GM12864 (cell line): ENCODE measurements at places on chromosomes 2 and 18.

GRCh38 chr18:74457725-74458421, 765 bp upstream of the DIPK1C start:
- DNase-seq = no peak

DNA sequence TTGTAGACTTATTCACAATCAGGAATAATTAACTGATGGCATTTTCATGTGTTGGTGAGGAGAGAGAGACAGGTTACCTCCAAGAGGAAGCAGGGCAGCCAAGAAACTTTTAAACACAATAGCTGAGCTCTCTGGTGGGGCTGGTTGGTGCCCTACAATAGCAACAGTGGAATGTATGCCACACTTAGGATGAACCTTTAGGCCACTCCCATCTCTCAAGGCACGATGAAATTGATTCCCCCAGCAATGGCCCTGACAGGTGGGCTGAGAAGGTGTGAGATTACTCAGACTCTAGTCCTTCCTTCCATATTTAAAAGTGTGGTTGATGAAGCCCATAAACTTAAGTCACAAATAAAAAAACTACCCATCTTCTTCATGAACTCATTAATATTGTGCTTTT, 219.4 kb upstream of the CYRIA start:
- DNase-seq = no peak

GRCh38 chr2:172364261-172364660, 63.1 kb upstream of the ITGA6 start:
- DNase-seq = no peak

DNA sequence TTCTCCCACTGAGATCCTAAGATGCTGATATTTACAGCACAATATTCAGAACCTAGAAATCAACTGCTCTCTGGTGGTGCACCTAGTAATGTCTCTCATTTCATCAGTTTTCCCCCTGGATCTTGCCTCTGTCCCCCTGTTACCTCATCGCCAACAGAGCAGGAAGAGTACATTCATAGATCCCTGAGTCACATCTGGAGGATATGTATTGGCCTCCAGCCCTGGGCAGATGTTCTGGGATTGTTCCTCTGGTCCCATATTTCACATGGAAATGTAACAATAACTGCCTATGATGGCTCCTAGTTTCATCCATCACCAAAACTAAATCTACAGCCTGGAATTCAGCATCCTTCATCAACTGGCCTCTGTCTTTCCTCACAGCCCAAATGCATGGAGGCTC, 278.8 kb upstream of the SLC14A2 start:
- no peak for DNase-seq

DNA sequence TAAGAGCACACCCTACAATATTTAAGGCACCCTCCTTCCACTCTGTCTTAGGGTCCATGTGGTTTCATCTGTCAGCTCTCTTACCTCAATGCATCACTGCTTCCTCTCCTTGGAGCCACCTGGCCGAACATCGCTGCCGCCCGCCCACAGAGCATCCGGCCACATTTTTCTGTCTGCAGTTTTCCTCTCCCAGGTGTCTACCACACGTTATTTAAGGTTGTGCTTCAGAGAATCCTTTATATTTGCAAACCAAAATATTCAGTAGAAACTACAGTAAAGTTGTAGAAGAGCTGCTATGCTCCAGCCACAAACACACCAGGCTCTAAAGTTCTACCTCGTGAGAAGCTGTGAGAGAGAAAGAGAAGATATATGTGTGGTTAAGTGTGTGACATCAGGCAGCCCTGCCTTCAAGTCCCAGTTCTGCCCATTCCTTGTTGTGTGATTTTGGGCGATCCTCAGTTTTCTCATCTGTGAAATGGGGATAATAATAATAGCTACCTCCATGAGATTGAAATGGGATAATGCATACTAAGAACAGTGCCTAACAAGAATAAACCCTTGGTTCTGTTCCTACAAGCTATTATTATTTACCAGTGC, 4.9 kb upstream of the STK17B start:
- DNase-seq = peak; percentile 89

- DNase-seq = no peak
Measured at GRCh38 chr2:35495182-35495581, 860.4 kb upstream of the CRIM1 start.

- no peak for DNase-seq
Measured at GRCh38 chr2:143254110-143254509, 124.9 kb downstream of the ARHGAP15 start.

DNA sequence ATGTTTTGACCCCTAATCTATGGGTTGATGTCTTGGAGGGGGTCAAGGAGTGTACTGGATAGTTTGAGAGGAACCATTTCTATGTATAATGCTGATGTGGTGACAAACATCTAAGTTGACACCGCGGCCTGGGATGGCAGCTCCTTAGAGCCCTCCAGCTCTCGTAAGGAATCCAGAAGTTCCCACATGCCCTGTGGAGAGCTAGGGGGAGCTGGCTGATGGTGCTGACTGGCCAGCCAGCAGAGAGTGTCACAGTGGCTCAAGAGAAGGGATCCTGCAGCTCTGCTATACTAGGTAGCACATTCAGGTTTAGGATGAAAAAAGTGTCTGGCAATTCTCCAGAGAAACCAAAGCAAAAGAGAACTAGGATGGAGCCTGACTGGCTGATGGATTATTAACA, 842.2 kb upstream of the VRK2 start:
- no peak for DNase-seq

- DNase-seq = no peak
Measured at GRCh38 chr18:78006006-78006773, 756.5 kb downstream of the GALR1 start.

DNA sequence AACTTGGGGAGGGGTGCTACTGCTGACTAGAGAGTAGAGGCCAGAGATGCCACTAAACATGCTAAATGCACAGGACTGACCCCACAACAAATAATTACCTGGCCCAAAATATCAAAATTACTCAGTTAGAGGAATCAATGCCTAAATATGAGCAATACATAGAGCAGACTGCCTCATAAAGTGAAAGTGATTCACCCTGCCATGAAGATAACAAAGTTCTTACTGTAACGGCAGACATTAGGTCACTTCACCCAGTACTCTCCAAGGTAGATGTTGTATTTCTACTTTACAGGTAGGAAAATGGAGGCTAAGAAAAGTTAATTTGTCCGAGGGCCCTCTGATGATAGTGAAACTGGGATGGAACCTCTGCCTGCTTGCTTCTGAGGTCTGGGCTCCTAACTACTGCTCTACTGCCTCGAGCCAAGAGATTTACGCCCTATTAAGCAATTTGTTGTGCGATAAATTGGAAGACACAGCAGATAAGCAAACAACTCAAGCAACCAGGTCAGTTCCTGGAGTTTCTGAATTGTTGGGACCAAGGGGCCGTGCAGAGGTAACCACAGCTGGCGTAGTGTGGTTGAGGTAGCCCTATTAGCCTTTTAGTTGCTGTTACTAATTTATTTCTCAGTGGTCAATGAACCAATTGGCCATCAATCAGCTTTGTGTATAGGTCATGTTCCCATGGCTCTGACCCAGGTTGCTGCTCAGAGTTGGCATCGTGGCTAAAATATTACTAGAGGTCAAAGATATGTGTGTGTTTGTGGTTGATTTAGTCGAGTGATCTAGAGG, 4.8 kb downstream of the DHRS9 start:
- no peak for DNase-seq

DNA sequence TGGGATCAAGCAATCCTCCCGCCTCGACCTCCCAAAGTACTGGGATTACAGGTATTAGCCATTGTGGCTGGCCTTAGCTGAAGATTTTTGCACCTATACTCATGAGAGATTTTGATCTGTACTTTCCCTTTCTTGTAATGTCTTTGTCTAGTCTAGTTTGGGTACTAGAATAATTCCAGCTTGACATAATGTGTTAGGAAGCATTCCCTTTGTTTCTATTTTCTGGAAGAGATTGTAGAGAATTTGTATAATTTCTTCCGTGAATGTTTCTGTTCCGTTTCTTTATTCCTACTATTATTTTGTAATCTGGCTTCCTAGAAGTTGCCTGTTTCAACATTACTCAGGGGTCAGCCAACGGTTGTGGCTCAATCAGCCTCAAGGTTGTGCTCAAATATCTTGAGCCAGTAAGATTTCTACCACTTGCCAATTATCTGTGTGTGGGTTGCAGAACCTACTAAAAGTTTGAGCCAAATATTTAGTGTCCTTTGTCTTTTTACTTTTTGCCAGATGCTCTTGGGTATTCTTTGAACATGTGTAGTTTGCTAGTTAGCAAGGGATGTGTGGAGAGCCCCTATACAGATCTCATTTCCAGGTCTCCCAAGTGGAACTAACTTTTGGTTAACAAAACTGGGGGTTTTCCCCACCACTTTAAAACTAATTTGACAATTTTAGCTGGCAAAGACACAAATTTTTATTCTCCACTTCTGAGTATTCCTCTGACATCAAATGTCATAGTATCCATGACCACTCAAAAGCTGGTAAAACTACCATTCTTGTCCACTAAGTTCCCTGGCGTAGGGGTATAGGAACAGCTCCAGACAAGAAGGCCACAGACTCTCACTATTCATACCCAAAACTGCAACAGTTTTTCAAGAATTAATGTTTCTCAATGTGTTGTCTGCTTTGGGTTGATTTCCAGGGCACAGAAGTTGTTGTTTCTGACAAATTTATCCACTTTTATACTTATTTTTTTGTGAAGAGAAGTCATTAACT, 42.8 kb upstream of the BAZ2B start:
- no peak for DNase-seq

- DNase-seq = no peak
Measured at GRCh38 chr2:119339562-119339923, 27.1 kb downstream of the C2orf76 start.

GRCh38 chr2:73942664-73943063, 16.0 kb downstream of the DGUOK start:
- DNase-seq = no peak

DNA sequence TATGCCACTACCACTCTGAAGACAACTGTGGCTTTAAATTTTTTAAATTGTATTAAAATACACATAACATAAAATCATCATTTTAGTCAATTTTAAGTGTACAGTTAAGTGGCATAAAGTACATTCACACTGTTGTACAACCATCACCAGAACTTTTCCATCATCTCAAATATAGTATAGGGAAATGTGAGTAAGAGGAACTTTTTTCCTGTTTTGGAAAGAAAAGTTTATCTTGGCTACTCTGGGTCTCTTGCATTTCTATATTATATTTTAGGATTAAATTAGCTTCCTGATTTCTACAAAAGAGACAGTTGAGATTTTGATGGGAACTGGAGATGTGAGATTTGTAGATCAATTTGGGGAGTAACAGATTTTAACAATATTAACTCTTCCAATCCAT, 3.3 kb downstream of the TPGS2 start:
- DNase-seq = no peak

- no peak for DNase-seq
Measured at GRCh38 chr2:233183869-233184418, 67.5 kb upstream of the ATG16L1 start.

DNA sequence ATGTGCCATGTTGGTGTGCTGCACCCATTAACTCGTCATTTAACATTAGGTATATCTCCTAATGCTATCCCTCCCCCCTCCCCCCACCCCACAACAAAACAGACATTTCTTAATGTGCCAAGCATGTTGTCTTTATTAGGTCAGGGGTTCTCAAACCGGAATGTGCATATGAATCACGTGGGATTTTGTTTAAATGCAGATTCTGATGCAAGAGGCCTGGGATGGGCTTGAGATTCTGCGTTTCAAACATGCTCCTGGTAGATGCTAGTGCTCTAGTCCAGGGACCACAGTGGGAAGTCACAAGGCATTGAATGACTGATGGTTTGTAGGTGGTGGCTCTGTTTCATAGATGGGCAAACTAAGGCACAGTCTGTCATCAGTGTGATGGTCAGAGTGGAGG, 184.7 kb downstream of the SMAD7 start:
- no peak for DNase-seq

- no peak for DNase-seq
Measured at GRCh38 chr2:140307532-140307931, 1527.3 kb upstream of the NXPH2 start.

DNA sequence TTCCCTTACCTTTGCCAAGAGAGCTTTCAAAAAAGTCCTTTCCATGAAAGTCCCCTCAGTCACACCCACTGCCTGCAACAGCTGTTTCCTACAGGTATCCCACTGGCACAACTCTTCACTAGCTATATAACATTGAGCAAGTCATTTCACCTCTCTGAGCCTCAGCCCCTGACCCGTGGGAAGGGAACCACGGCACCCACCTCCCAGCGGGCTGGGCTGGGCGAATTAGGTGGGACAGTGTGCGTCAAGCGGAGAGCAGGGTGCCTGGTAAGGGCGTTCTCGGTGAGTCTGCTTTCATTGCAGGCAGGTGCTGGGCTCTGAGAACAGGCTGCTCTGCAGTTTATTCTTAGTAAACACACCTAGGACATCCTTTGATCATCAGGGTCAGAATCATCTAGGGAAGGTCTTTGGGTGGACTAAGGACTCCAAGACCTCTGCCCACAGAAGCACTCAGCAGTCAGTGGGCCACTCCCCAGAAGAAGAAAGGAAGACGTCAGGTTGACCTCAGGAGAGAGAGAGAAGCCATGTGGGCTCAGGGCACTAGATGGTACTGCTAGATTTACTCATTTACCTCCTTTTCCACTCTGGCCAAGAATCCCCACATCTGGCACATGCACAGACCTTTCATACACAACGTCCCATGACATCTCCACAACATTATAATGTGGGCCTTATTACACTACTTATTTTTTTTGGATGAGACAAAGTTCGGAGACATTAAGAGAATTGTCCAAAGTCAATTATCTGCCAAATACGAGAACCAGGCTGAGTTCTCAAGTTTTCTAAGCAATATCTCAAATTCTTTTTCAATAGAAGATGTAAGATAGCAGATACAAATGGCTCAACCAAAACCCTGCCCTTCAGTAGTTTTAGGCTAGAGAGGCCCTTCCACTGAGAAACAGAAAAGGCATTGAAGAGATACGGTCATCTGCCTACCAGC, 79.9 kb downstream of the GALNT14 start:
- no peak for DNase-seq

DNA sequence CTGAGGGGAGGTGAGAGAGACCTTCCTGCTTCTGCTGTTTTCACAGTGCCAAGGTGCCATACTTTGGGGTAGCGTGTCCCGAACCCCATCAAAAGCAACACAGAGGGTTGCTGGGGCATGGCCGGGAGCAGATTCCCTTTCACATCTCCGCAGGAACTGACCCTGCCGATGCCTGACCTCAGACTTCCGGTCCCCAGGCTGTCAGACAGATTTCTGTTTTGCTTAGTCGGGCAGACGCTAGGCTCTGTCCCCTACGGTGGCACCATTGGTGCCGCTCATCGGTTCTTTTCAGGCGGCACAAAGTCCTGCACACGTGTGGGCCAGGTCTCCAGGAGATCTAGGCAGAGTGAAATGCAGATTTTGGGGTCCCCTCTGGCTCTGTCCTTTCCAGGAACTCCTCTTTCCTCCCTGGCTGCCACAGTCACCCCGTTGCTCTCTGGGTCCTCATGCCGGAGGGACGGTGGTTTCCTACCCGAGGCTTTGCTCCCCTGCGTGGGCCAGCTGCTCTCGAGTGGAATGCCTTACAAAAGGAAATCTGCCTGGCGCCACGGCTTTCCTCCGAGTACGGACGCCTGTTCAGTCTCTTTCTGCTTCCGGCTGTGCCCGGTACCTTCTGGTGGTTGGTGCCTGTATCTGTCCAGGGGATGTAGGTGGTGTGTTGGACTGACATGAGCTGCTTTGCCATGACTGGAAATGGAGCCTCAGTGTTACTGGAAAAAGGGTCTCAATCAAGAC, 39.3 kb downstream of the RTP5 start:
- no peak for DNase-seq
